Stimulated activated CD4-positive, alpha-beta T cell treated with anti-CD3 and anti-CD28 coated beads, Interleukin-2, amount 100 ng/mL, for 24 hours (primary cell): ENCODE measurements at places on chromosomes 5 and 9.

- no peak for DNase-seq
Measured at GRCh38 chr5:83156001-83156400, 78.7 kb downstream of the XRCC4 start.

GRCh38 chr5:133763744-133764143, 151.4 kb upstream of the FSTL4 start:
- no peak for DNase-seq

- no peak for DNase-seq
Measured at GRCh38 chr5:161446655-161447054, 99.9 kb downstream of the GABRB2 start.

GRCh38 chr5:191036-191948, at the start of gene LRRC14B:
TSS of gene LRRC14B (plus strand) at chr5:191495. CDS start at chr5:191539, 44 bp downstream.
- DNase-seq = peak; percentile 30

GRCh38 chr5:169646856-169647255, 9.8 kb downstream of the DOCK2 start:
- DNase-seq = no peak

DNA sequence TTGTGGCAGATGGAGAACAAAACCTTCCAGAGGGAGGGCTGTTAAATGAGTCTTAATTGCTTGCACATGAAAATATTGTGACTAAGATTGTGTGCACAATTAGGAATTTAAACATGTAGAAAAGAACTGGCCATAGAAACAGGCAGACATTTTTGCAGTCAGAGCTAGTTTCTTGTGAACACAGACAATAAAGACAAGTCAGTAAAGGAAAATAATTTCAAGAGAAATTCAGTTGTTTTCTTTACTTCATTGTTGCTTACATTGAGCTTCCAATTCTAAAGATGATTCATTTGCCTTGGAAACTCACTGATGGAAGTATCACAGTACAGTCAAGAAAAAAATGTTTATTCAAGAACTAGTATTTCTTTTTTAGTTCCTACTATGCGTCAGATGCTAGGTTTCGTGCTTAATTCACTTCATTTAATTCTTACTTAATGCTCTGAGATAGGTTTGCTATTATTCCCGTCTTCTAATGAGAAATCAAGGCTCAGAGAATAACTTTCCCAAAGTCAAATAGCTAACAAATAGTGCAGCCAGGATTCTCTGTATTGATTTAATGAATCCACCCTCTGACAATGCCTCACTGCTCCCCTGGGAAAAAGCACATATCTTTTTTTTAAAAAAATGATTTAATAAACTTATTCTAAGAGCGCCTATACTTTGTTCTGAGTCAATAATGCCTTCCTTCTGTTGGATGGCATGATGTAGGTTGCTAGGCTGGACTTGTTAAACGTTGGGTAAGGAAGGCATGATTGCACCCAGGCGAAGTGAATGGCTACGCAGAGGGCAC, 581.4 kb downstream of the RAB3C start:
- no peak for DNase-seq

DNA sequence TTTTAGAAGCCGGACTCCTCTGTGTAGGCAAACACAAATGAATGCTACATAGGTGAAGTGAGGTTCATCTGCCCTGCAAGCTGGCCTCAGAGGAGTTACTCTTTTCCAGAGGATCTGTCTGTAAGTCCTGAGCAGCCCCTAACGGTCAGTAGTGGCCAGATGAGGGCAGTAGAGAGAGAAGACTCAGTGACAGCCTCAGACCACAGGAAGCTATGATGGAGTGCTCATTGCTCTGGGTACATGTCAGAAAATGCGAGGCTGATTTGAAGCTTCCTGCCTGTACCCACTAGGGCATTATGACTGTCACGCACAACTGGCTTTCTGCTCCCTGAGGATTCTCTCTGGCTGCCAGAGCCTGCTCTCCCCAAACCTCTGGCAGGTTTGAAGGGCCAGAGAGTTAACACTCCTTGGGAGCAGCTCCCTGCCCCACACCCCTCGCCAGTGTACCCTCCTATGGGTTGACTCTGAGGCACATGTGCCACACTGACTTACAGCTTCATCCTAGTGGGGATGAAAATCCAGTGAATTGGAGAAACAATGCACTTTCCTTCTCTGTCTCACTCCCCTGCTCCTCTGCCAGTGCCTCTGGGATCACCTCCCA, 141.5 kb downstream of the GABRG2 start:
- peak; percentile 3 for DNase-seq

- no peak for DNase-seq
Measured at GRCh38 chr5:158802941-158803341, 296.8 kb downstream of the EBF1 start.

- DNase-seq = no peak
Measured at GRCh38 chr9:14303521-14303920, 10.4 kb downstream of the NFIB start.

DNA sequence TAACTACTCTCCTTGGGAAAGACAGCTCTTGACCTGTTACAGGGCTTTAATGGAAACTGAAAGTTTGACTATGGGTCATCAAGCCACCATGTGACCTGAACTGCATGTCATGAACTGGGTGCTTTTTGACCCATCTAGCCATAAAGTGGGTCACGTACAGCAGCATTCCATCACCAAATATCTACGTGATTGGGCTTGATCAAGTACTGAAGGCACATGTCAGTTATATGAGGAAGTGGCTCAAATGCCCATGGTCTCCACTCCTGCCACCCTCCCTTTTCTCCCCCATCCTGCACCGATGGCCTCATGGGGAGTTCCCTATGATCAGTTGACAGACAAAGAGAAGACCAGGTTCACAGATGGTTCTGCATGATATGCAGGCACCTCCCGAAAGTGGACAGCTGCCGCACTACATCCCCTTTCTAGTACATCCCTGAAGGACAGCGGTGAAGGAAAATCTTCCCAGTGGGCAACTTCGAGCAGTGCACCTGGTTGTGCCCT, 7.3 kb upstream of the FCN1 start:
- DNase-seq = no peak

GRCh38 chr9:96604004-96604319, 15.7 kb downstream of the CDC14B start:
- DNase-seq = no peak

DNA sequence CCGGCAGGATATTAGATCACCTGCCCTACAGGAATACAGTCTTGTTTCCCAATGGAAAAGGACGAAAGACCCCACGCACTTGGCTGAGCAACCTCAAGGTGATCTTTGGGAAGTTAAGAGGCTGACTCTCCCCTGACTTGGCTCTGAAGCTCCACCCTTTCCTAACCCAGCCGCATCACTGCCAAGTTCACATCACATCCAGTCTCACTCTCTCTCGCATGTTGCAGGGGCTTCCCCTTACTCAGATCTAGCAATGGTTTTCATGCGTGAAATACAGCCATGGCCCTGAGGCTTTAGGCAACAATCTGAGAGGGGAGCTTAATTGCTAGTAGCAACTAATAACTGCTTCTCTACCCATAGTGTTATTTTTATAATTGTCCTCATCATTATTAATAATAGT, 211.6 kb downstream of the DOCK8 start:
- no peak for DNase-seq

GRCh38 chr5:169707686-169708085, 70.6 kb downstream of the DOCK2 start:
- DNase-seq = no peak

DNA sequence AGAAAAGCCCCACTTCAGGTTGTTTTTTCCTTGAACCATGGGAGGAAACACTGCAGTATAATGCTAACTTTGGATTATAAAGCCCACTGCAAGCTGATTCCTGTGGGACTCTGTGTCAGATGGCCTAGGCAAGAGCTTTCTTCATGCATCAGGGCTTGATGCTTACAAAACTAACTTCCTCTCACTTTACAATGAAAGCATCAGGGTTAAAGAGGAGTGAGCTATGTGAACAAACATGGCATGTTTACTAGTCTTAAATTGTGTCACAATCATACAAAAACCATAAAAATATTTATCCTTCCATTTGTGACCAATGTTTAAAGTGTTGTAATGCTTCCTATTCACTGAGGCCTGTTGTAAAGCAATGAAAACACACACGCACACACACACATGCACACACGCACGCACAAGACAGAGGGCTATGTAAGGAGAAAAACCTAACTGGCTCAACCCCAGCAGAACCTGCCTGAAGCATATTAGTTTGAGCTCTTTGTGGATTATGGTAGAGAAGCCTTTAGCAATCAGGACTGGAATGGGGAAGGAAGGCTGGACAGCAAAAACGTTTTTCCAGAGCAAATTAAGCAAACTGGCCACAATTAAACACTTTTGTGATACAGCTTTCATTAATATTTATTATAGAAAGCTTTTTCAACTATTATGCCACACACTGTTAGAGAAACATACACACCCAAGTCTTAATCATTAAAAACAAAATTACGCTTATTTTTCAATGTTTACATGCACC, 122.2 kb downstream of the AUH start:
- DNase-seq = no peak

GRCh38 chr5:8839361-8840055, 706.4 kb downstream of the SEMA5A start:
- DNase-seq = no peak

DNA sequence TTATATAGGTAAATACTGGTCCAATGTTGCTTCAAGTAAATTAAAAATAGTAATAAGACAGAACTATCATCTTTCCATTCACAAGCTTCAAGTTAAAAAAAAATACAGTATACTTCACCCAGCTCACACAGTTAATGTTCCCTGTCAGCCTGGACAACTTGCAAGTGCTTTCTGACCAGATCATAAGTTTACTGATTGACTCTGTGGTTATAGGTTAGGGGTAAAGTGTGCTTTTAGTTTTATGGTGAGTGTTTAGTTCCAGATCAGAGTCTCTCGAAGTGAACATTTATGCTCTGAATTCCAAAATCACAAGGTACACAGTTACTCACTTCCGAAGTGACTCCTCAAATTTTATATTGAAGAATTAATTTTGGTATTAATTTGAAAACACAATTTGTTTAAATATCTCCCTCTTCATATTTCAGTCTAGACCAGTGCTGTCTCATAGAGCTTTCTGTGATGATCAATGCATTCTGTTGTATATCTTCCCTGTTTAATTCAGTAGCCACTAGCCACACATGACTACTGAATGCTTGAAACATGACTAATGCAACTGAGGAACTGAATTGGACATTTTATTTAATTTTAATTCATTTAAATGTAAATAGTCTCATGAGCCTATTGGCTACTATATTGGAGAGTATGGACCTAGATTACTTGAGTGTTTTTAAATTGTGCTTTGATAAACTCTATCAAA, 90.7 kb downstream of the MEF2C start:
- DNase-seq = no peak

DNA sequence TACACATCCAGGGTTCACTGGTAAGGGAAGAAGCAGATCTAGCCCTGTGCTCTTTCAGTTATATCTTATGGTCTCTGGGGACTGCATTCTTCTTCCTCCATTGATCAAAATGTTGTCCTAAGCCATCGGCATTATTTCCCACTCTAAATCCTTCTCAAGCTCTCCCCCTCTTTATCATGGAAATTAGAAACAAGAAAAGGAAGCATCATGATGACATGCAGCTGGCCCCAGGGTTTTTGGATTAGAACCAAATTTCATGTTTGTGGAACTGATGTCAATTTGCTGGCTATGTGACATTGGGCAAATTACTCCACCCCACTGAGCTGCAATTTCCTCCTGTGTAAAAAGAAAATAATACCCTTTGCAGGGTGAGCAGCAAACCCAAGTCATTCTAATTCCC, 39.5 kb downstream of the MFAP3 start:
- DNase-seq = no peak

DNA sequence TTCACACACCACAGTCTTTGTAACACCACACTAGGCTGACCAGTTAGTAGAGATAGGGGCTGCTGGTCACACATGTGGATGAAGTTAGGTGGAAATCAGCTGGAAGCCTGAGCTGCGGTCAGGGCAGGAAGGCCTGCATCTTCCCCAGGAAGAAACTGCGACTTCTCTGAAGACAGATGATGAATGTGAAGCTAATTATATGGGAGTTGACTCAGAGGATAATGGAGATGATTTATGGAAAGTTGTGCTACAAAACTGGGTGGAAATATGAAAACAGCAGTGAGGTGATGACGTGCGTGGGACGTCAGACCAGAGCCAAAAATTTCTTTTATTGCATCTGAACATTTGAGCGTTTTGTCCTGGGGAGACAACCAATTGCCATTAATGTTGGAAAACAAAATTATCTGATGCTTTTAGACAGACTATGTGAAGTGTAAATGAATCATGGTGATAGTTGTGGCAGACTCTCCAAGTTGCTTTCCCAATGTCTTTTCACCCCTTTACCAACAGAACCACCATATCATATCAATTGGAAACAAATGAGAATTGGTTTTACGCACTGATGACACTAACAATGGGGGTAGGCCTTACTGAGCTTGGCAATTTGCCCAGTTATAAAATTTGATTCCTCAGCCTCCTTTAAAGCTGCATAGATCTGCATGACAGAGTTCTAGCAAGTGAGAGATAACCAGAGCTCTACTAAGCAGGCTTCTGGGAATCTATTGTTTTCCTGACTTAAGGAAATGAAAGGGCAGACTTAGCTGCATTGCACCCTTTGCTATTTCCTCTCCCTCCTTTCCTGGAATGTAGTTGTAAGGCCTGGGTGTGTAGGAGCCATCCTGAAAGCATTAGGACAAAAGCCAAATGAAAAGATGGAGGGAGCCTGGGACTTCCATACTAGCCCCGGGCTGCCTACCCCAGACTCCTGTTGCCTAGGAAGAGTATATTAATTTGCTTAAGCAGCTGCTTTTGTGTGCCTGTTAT, 84.0 kb downstream of the RAB3C start:
- no peak for DNase-seq

DNA sequence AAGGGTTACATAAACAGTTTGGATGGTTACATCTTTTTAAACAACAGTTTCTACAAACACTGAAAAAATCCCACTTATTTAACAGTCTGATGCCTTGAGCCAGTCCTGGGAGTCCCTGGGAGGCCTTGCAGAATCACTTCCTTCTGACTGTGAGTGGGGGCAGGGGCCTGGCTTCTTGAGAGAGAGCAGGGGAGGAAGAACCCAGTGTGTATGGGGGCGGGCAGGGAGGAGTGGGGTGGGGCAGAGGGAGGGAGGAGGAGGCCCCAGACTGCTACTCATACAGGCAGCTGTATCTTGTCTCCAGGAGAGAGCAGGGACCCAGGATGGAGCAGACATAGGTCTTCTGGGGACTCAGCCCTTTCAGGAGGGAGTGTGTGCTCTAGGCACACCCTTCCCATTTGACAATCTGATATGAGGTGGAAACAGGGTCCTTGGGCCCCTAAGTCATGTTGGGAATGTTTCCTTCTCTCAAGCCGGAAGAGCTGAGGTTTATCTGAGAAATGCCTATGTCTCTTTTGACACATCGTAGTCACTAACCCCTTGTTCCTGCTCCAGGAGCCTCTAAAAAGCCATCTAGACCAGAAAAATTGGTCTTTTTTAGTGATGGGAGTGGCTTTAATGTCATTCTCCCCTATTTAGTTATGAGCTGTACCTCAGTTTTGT, 52.8 kb downstream of the IRF1 start:
- DNase-seq = peak; percentile 60
